ENCODE measurements at places on chromosomes 6 and 20.

DNA sequence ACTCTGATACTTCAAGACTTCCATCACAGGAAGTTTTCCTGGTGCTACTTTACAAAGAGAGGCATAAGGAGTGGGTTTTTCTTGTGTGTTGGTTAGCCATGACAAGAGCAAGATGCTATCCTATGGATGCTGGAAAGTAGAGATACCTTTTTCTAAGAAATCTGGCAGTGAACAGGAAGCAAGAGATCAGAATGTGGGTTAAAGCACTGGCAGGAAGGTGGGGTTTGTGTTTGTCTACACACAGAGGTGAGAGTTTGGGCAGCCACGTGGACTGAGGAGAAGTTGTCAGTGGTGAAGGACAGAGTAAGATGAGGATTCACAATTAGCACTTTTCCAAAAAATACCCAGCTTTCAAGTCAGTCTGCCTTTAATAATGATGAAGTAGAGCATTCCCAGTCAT lies 17.9 kb downstream of the SLC2A12 start:
- no peak for DNase-seq

DNA sequence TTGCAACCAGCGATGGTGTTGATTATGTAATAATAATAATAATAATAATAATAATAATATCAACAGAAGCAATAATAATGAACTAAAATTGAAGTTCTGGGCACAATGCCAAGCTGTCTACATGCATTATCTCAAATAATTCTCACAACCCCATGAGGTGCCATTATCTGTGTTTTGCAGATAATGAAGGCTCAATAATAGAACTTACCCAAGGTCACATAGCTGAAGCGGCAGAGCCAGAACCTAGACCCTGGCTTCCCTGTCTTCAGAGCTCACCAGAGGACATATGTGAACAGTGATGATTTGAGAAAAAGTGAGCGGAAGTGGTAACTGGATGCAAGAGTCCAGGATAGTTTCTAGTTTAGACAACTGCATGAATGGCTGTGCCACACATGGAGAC lies 91.0 kb downstream of the HIVEP1 start:
- DNase-seq, result no peak

DNA sequence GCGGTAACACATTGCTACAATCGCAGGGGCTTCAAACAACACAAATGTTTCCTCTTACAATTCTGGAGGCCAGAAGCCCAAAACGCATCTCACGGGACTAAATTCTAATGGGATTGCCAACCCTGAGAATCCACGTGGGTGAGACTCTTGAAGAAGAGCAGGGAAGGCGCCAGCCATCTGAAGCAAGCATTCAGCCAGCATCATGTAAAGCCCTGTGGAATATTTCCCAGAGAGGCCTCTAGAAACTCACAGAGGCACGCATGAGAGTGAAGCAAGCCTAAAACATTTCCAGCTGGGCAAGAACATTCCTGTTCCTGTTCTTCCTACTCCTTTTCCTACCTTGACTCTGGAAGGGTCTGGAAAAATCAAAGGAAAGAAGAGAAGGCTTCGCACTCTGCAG lies 19.6 kb upstream of the FNDC1 start:
- DNase-seq, result no peak

- no peak for DNase-seq
Measured at GRCh38 chr20:63053432-63054102, 46.8 kb upstream of the BHLHE23 start.

Data from T1000 (cell line).